Activated T-cell treated with anti-CD3 and anti-CD28 coated beads, Interleukin-2, amount 50 U/mL, for 48 hours (primary cell): ENCODE measurements at places on chromosomes 3 and 15.

GRCh38 chr3:138598534-138598933 lies 4.5 kb upstream of the CEP70 start:
- DNase-seq, result no peak

DNA sequence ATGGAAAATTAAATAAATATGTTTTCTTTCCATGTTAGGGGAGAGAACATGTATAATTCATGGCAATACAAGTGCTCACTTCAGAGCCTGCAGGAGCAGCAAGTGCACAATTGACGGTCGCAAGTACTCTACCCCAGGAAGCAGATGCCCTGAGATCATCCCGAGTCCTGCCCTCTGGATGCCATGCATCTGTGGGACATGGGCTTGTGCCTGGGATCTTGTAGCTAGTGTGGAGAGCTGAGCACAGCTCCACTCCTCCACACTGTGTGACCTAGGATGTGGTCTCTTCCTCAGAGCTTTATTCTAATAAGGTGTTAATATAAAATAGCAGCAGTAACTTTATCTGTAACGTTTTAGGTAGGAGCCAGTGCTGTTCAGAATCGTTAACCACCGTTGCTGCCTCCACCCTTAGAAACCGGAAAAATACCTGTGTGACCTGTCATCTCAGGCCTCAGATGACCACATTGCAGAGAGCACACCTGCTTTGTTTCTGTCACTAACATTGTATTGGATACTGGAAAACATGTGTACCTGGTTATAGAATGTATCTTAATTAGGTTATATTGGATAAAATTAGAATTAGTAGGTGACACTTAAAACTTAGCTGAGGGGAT lies 105.0 kb upstream of the GOLGA6L6 start:
- DNase-seq, result no peak

DNA sequence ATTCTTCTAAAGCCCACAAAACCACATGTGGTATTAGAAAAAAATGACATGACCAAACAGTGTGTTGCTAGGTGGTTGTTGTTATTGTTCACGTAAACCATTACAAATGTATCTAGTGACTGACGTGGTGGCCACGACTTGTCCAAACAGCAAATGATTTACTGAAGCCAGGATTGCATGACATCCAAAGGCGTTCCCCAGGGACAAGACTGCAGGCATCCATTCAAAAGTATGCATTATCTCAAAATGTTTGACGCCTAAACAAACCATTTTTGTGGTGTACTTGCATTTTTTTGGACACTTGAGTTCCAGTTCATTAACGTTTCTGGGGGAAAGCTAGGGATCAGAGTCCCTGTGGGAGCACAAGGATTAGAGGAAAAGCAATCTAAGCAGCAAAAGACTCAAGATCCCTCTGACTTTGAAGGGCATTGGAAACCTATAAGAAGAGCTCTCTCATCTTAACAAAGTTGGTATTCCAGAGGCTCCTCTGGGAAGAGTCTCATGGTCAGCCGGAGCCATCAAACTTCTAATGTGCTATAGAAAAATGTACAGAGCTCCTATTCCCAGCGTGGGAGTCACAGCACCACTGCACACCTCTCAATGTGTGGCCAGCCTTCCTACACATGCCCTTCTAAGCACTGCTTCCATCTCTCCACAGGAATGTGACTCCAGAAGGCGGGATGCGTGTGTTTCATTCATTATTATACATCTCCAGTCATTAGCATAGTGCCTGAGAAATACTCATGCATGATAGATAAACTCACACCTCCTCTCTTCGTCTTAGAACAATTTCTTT lies 62.9 kb downstream of the FBN1 start:
- DNase-seq, result no peak

DNA sequence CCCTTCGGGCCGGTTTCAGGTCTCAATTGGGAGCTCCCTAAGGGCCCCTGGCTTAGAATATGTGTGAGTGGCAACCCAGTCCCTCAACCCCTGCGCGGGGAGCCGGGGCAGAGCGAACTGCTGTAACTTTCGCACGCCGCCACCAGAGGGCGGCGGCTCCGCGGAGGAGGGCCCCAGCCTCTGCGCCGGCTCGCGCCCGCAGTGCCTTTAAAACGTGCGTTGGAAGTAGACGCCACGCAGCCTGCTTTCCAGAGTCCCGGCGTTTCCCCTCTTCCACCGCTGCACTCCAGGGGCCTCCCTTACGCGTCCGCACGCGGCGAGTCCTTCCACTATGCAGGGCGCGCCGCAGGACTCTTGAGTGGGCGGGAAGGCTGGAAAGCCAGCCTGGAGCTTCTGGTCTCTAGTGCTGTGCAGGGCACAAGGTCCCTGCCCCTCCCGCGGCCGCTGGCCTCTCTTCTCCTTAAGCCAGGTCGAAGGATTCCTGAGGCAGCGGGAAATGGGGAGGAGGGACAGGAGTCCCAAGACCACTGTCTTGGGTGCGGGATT lies 23.7 kb upstream of the RNU6-1 start:
- peak; percentile 76 for DNase-seq

GRCh38 chr3:105274536-105274935 lies 92.2 kb upstream of the ALCAM start:
- no peak for DNase-seq

GRCh38 chr3:63964681-63965485 lies 52.7 kb upstream of the SCAANT1 start:
- no peak for DNase-seq

- DNase-seq, result no peak
These were observed 388.0 kb downstream of the FOXP1 start for GRCh38 chr3:71195492-71195891.

- DNase-seq, result no peak
These were observed 4.8 kb upstream of the USP3 start for GRCh38 chr15:63499611-63500010.

DNA sequence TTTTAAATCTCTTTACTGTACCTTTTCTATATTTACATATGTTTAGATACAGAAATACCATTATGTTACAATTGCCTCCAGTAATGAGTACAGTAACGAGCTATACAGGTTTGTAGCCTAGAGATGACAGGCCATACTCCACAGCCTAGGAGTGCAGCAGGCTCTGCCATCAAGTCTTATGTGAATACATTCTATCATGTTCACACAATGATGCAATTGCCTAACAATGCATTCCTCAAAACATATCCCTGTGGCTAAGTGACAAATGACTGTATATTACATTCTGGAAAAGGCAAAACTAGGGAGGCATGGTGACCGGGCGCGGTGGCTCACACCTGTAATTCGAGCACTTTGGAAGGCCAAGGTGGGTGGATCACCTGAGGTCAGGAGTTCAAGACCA lies 192.4 kb upstream of the IGF1R start:
- no peak for DNase-seq

DNA sequence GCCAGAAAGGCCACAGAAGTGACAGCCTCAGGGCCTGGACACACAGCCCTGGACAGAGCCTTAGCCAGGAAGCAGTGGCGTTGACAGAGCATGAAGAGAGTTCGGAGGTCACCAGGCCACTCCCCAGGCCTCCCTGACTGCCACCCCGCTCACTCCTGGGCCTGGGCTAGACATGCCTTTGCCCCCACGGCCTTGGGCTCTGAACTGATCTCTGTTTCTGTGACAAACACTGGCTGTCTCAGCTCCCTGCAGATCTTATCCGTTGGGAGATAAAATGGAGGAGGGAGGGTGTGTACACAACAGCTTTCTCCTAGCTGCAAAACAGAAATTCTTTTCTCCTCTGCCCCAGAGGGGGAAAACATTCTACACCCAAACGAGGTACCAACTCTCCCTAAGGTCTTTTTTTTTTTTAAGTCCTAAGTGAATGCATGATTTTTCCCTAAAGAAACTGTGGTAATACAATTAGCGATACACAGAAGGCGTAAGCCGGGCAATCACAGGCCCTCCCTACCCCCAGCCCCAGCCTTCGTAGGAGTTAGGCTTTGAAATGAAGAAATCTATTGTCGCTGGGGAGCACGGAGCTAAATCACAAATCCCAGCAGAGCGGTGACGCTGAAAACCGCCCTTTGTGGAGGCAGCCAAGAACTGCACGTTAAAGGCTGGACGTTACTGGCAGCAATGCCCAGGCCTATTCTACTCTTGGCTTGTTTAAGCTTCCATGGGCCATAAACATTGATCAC lies 45.0 kb downstream of the SRGAP3 start:
- no peak for DNase-seq

GRCh38 chr15:70343961-70344621 lies 246.4 kb upstream of the TLE3 start:
- no peak for DNase-seq

GRCh38 chr15:68653801-68654200 lies 75.0 kb downstream of the CORO2B start:
- no peak for DNase-seq

DNA sequence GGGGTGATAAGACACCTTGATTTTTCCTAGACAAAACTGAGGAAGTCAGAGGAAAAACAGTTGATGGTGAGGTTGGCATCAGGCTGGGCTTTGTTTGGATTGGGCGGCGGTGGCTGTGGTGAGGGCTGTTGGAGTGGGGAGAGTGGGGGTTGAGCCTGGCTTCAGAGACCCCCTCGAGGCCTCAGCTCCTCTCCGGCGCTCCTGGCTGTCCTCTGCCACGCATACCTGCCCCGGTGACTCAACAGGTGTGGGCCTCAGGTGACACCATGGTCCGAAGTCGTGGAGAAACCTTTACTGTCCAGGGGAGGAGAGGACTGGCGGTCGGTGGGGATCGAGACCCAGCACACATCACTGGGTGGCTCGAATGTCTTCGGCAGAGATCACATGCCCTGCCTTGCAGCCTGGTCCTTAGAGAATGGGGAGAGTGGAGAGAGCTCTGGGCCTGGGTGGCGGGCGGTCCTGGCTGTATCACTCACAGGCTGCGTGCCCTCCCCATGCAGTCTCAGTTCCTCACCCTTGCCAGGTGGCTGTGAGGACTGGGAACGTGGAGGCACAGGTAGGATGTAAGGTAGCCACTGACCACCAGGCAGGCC lies 2.6 kb downstream of the APBA2 start:
- DNase-seq, result no peak

- DNase-seq, result no peak
These were observed 41.9 kb downstream of the NIPA2 start for GRCh38 chr15:22880068-22880980.

- DNase-seq, result no peak
These were observed 239.9 kb upstream of the CTDSPL start for GRCh38 chr3:37621771-37622170.

GRCh38 chr3:129756871-129757270 lies 136.6 kb downstream of the TMCC1 start:
- no peak for DNase-seq

- DNase-seq, result peak; percentile 62
These were observed 89.5 kb upstream of the CHD2 start for GRCh38 chr15:92810418-92811138.

DNA sequence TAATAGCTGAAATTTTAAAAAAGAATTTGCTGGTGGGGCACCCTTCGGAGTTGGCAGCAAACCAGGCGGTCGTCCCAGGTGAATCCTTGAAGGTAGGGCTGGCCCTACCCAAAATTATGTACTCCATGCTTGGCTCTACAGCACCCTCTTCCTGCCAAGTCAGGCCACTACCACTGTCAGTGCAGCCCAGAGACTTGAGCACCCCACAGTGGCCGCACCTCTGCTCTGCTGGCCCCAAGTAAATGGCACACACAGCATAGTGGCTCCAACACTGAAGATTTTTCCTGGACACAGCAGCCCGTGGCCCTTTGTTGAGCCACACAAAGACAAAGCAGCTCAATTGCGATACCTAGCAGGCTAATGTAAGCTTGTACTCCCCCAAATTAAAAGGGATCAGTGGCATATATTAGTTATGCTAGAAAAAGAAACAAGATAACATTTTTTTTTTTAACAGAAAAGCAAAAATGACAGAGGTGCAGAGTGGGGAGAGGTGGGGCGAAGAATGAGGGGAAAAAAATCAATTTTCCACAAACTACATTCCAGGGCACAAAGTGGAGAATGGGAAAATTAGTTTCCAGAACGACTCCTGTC lies 250.5 kb downstream of the UACA start:
- peak; percentile 81 for DNase-seq

DNA sequence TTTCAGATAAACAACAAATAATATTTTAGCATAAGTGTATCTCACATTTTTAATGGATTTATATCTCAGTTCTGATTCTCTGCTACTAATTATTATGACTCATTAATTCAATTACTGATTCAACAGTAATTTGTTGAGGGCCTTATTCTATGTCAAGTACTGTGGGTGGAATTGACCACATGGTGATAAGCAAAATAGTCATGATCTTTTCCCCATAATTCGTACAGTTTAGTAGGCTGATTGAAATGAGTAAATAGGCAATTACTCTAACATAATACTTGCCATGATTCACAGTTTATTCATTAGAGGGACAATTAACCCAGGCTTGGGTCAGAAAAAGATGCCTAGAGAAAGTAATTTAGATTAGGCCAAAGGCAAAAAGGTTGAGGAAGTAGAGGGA lies 60.9 kb upstream of the SLC4A7 start:
- no peak for DNase-seq

GRCh38 chr3:136626493-136626892 lies 125.7 kb downstream of the STAG1 start:
- DNase-seq, result no peak

DNA sequence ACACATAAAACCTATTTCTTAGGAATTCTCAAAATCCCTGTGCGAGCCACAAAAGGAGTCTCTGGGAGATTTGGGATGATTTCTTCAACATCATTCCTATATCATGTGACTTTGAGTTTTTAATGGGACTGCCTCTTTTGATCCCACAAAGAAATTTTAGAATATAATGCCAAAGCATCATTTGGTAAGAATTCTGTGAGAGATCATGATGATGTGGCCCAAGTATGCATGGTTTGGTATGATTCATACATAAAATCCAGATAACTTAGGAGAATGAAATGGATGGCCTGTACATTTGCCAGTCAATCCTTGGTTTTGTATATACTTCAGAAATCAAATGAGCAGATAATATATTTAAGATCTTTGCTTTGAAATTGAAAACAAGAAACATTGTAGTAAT lies 61.3 kb downstream of the UBE2E2 start:
- no peak for DNase-seq

DNA sequence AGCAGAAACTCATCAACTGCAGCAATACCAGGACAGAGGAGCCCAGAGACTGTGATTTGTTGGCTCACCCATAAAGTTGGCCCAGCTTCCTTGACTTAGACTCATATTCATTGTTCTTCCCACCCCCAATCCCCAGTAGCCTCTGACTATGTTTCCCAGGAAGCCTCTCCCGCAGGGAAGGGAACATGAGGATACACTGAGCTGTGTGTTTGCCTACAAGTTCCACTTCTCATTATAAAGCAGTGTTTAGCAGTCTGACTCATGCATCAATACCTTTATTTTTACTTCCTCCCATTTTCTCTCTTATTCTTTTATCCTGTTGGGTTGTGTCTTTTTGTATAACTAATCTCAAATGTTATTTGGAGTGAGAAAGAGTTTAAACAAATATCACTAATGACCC lies 111.6 kb upstream of the PHLDB2 start:
- no peak for DNase-seq

- DNase-seq, result peak; percentile 87
These were observed 1.6 kb upstream of the SIN3A start for GRCh38 chr15:75452865-75453702.
